ENCODE measurements at places on chromosomes 5 and 9.

- peaks cover 70% of the 10 kb centered on the region for H3K4me1 ChIP-seq
- DNase-seq: peak; percentile 48
- H3K36me3 ChIP-seq: no peaks in the 10 kb centered on the region
- no peak overlapping the region for H3K27ac ChIP-seq
These were observed 3.7 kb downstream of the NSMF start for GRCh38 chr9:137455359-137455991.

GRCh38 chr9:94478755-94479730 is 75.8 kb upstream of the PCAT7 start:
- H3K27me3 ChIP-seq: no peaks in the 10 kb centered on the region
- H3K36me3 ChIP-seq: no peaks in the 10 kb centered on the region
- no peaks in the 10 kb centered on the region for H3K4me1 ChIP-seq
- no peak overlapping the region for H3K27ac ChIP-seq

GRCh38 chr5:144065786-144066185 is 104.7 kb downstream of the YIPF5 start:
- H3K27ac ChIP-seq: no peak overlapping the region
- H3K27me3 ChIP-seq: no peaks in the 10 kb centered on the region
- no peak for DNase-seq
- H3K4me3 ChIP-seq: no peak overlapping the region
- H3K4me1 ChIP-seq: no peaks in the 10 kb centered on the region
- H3K36me3 ChIP-seq: no peaks in the 10 kb centered on the region

DNA sequence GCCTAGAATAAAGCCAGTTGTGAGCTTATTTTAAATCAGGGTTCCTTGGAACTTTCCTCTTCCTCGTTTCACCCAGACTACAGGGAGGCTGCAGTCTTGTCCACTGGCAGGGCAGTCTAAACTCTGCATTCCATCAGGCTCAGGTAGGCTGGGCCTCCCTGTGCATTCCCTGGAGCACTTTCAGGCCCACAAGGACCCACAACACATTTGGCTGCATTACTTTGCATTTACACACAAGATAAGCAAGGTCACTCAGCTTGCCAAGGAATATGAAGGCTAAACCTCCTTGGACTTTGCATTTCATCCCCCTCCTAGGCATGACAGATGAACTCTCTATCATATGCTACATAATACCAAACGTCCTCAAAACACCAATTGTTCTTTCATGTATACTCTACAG is 104.2 kb downstream of the MARCHF3 start:
- H3K27me3 ChIP-seq: no peaks in the 10 kb centered on the region
- H3K4me1 ChIP-seq: no peaks in the 10 kb centered on the region
- no peak for DNase-seq
- H3K27ac ChIP-seq: no peak overlapping the region
- H3K4me3 ChIP-seq: no peak overlapping the region

DNA sequence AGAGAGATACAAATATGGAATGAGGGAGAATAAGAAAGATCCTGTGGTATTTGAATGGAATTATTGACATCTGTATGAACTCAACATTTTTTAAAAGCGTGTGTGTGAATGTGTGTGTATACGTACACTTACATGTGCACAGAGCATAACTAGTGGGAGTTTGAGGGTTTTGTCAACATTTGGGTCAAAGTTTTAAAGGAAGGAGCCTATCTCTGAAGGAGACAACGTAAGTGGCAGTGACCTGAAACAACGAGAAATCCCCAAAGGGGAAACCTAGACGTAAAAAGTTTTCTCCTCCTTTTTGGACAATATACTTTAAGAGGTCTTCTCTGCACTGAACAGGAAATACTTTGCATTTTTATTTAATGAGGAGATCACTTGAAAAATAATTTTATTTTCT is 40.2 kb upstream of the DTWD2 start:
- DNase-seq: no peak
- no peaks in the 10 kb centered on the region for H3K36me3 ChIP-seq
- no peak overlapping the region for H3K4me3 ChIP-seq
- no peaks in the 10 kb centered on the region for H3K27me3 ChIP-seq
- H3K27ac ChIP-seq: no peak overlapping the region
- peaks cover 13% of the 10 kb centered on the region for H3K4me1 ChIP-seq

- DNase-seq: no peak
- no peaks in the 10 kb centered on the region for H3K27me3 ChIP-seq
- H3K4me3 ChIP-seq: no peak overlapping the region
- H3K36me3 ChIP-seq: no peaks in the 10 kb centered on the region
- H3K4me1 ChIP-seq: no peaks in the 10 kb centered on the region
These were observed 285.8 kb upstream of the ZNF608 start for GRCh38 chr5:125032286-125032685.

GRCh38 chr5:67052034-67052433 is 144.6 kb downstream of the CD180 start:
- no peaks in the 10 kb centered on the region for H3K27me3 ChIP-seq
- no peak for DNase-seq
- no peak overlapping the region for H3K27ac ChIP-seq
- no peak overlapping the region for H3K4me3 ChIP-seq
- H3K4me1 ChIP-seq: no peaks in the 10 kb centered on the region
- no peaks in the 10 kb centered on the region for H3K36me3 ChIP-seq

DNA sequence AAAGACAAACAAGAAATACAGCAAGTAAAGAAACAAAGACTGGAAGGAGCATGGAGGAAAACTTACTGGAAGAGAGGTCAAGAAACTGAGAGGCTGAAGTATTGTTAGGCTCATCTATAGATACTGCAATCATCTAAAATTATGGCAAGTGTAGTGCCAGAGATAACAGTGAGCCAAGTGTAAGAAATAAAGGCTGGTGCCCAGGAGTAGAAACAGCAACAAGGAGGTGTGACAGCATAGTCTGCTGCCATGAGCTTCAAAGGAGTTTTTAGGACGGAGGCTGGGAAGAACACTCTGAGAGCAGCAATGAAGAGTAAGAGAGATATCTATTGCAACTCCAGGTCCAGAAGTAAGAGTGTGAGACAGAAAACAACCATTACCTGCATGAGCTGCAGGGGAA is 60.5 kb downstream of the MEGF9 start:
- no peaks in the 10 kb centered on the region for H3K4me1 ChIP-seq
- no peak overlapping the region for H3K4me3 ChIP-seq
- H3K27me3 ChIP-seq: no peaks in the 10 kb centered on the region
- no peaks in the 10 kb centered on the region for H3K36me3 ChIP-seq
- no peak for DNase-seq

- H3K4me3 ChIP-seq: no peak overlapping the region
- no peak overlapping the region for H3K27ac ChIP-seq
- no peak for DNase-seq
- peaks cover 4% of the 10 kb centered on the region for H3K27me3 ChIP-seq
- H3K4me1 ChIP-seq: no peaks in the 10 kb centered on the region
- no peaks in the 10 kb centered on the region for H3K36me3 ChIP-seq
These were observed 2.8 kb downstream of the ADCY2 start for GRCh38 chr5:7398596-7399280.

Measured in CD8-positive, alpha-beta memory T cell (primary cell).